ENCODE measurements at places on chromosomes 16 and 17.

DNA sequence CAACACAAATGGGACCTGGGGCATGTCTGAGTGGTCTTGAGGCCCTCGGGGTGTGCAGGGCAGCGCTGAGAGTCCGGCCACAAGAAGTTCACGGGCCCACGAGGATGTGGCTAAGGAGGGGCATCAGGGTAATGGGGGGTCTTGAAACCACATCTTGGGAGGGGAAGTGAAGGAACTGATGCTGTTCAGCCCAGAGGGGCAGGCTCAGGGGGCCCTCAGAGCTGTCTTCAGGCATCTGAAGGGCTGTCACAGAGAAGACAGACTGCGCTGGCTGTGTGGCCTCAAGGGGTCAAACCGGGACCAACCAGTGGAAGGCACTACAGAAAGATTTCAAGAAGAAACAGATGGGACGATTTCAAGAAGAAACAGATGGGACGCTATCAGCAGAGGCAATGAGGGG, 45.1 kb downstream of the ZNF423 start:
- DNase-seq, result no peak

- no peak for DNase-seq
These were observed 364.1 kb downstream of the CPPED1 start for GRCh38 chr16:12439399-12440227.

DNA sequence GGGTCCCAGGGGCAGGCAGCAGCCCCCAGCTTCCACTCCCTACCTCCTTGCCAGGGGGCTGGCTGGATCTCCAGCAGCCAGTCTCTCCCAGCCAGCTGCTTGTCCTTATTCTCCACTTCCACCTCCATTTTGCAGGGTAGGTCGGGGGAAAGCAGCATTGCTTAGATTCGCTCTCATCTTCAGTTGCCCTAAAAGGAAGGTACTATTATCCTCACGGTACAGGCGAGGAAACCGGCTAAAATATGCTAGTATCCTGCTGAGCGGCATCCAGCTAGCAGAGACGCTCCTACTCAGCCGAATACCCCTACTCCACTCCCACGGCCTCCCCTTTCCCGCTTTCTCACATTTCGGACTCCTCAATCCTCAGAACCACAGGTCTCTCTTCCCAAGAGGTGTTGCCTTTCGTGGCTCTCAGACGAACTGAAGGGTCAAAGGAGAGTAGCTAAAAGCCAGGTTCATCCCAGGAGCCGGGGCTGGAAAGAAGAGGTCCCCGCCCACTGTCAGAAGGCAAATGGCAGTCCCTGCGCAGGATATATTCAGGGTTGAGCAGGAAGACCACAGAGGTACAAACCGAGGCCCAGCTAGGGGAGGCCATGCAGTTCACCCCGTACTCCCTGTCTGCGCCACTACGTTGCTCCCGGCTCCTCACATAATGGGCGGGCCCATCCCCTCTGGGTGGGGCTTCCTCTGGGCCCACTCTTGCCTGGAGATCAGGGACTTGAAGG, 1.7 kb upstream of the RAB11FIP4 start:
- no peak for DNase-seq

- peak; percentile 67 for DNase-seq
These were observed 2.0 kb downstream of the KDM6B start for GRCh38 chr17:7835814-7836595.

DNA sequence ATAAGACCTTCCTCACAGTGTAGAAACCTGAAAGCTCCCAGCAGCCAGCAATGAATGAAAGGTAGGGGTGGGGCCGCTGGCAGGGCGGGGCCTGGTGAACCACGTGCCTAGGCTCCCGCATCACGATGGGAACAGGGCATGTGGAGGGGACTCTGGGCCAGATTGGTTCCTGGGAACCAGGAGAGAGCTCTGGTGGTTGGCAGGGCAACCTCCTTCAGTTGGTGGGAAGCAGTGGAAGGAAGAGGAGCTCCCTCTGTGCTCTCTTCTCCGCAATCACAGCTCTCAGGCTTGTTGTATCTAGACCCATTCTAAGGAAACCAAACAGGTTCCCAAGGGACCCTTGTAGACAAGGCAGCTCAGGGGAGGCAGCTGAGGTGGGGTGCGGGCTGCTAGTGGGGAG, 10.5 kb downstream of the GGA2 start:
- DNase-seq, result no peak

- no peak for DNase-seq
These were observed 78.6 kb upstream of the ZNF469 start for GRCh38 chr16:88303890-88304819.

- DNase-seq, result peak; percentile 61
These were observed 46.5 kb upstream of the CPNE2 start for GRCh38 chr16:57045694-57046381.

DNA sequence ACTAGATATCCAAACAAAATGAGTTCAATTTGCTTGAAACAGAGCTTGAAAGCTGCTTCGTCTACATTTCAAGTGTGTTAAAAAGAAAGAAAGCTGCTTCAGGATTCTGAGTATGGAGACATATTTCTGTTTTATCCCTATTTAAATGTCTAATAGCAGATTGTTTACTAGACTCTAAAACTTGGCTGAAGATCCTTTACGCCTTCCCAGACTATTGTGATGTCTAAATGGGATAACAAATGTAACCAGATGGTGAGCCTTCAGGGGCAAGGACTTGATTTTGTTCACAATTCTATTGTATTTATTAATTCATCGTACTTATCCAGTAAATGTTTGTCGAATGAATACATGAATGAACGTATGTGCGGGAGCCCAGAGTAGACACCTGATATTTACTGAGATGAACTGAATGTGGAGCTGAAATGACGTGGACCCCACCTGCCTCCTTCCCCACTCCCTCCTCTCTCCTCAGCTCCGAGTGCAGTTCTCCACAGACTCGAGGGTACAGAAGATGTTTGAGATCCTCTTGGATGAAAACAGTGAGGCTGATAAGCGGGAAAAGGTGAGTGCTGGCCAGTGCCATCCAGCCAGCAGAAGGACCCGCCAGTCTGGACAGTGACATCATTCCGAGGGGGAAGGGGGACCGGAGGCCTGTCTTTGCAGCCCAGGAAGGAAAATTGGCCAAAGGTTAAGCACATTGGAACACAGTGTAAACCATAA, 5.0 kb downstream of the UNC45B start:
- no peak for DNase-seq

DNA sequence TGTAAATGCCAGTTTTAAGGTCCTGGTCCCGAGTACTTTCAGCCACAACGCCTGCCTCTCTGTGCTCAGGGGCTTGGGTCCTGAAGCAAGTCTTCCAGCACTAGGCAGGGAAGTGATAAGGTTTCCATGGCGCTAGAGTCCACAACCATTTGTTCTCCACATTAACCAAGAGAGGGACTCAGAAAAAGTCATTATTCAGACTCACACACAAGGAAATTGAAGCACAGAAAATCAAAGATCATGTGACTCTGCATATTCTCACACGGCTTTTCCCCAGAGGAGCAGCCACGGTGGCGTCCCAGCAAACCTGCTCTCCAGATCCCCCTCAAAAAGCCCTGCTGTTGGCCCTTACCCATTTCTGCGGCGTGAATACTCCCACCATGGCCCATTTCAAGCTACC, 9.7 kb downstream of the ENPP7 start:
- no peak for DNase-seq

DNA sequence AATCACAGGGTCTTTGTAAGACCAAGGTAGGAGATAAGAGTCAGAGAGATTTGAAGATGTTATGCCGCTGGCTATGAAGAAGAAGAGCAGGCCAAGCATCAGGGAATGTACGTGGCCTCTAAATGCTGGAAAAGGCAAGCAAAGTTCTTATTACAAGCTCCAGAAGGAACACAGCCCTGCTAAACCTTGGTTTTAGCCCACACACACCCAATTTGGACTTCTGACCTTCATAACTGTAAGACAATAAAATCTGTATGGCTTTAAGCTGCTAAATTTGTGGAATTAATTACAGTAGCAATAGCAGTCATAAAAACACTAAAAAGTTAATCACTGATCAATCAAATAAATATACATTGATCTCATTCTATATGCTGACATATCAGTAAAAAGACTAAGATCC, 6.0 kb downstream of the TMEM170A start:
- no peak for DNase-seq

GRCh38 chr17:57943645-57944044, 11.6 kb downstream of the CUEDC1 start:
- DNase-seq, result no peak

GRCh38 chr16:51573191-51573590, 422.1 kb upstream of the SALL1 start:
- DNase-seq, result no peak

- DNase-seq, result no peak
These were observed 52.1 kb downstream of the PRKCA start for GRCh38 chr17:66354472-66354871.

- DNase-seq, result no peak
These were observed 41.3 kb upstream of the MNT start for GRCh38 chr17:2442166-2442565.

- no peak for DNase-seq
These were observed 83.9 kb upstream of the CIBAR2 start for GRCh38 chr16:85195900-85196772.

GRCh38 chr17:740240-741017, 8.0 kb downstream of the TLCD3A start:
- no peak for DNase-seq

DNA sequence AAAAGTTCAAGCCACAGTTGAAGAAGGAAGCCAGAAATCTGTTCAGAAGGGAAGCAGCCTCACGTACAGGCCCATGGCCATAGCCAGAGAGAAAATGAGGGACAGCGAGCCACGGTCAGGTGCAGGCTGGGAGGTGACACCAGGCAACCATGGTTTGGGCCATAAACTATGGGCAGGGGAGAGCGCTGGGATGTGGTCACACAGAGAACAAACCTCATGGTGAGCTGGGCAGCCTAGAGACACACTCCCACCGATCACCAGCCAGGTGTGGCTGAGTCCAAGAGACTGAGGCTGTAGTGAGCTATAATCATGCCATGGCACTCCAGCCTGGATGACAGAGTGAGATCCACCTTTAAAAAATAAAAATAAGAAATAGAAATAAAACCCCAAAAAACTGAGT, 76.5 kb downstream of the NETO2 start:
- DNase-seq, result no peak

DNA sequence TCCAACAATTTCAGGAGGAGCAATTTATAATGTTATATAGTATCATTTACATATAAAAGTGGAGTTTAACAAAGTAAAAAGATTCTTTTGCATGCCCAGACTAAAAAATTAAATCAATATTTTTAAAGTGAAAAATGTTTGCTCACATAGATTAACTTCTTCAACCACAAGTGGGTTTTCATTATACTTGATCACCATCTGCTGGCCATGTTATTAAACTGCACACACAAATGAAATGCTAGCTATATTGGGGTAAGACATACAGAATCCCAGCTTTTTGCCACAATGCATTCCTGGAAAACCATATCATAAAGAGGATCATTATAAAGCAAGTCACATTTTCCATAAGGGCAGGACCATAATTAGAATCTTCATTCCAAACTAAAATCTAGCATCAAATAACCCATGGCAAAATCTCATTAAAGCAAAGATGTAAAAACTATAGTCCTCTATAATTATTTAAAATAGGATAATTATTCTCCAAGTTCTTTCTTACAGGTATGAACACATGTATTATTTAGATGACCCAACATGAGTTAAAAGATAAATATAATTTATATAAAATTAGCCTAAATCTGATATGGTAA, 26.3 kb downstream of the CEP112 start:
- no peak for DNase-seq

DNA sequence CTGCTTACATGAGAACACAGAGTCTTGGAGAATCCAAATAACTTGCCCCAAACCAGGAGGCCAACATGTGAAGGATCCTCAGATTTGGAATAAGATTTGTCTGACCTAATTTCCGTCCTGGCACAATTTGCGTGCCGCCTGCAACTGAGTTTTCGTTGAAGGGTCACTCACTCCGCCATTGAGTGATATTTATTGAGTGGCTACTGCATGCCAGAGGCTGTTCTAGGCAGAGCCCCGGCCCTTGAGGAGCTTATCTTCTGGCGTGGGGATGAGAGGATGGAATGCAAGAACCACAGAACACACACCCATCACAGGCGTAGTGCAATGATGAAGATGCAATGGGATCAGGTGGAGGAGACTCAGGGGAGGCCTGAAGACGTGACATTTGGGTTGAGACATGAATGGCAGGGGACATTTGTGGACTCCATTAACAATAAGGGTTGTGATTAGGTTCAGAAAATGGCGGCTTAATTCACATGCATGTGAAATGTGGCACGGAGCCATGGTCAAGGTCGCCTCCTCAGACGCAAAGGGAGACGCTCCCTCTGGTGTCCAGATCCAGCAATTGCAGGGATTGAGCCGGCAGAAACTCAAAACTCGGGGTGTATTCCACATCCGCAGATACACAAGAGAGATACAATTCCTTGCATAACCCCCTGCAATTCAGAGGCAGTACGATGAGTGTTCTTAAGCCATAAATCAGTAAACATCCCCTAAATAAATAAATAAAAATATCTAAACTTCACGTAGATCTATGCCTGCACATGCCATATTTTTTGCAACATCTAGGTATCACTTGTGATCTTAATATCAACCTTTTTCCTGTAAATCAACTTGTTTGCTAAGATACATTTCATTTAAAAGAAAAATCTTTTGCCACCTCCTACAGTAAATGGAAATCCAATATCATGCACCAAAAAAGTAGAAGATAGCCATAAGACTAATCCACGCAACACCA, 57.9 kb upstream of the CACNG4 start:
- peak; percentile 71 for DNase-seq

GRCh38 chr17:77684803-77685798, 273.4 kb upstream of the TNRC6C start:
- DNase-seq, result no peak

- no peak for DNase-seq
These were observed 2.7 kb downstream of the TRPV2 start for GRCh38 chr17:16417896-16418684.

- no peak for DNase-seq
These were observed 575.0 kb downstream of the CDH13 start for GRCh38 chr16:83201748-83202147.

- peak; percentile 87 for DNase-seq
These were observed at the start of gene RILP for GRCh38 chr17:1649844-1650501. TSS of gene RILP (minus strand) at chr17:1649866. CDS start at chr17:1649804, 62 bp downstream.

DNA sequence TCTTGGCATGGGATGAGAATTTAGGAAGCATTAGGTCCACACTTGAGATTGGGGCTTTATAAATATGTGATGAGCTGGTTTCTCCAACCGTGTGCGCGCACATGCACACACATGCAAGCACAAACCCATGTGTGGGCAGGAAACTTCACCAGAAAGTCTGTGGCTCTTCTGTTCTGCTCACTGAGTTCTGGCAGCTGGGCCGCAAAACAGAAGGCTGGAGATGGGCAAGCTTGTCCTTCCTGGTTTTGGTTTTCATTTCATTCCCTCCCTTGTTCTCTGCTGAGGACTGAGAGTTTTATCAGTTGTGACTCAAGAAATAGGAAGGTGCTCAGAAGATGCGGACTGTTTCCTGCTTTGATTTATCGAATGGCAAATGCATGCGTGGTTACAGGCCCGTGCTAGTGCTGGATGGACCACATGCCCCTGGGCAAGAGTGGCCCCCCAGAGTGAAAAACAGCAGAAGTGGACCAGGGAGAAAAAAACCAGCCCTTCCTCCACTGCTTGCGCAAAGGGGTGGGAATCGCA, 14.1 kb downstream of the MAP3K14 start:
- DNase-seq, result no peak

DNA sequence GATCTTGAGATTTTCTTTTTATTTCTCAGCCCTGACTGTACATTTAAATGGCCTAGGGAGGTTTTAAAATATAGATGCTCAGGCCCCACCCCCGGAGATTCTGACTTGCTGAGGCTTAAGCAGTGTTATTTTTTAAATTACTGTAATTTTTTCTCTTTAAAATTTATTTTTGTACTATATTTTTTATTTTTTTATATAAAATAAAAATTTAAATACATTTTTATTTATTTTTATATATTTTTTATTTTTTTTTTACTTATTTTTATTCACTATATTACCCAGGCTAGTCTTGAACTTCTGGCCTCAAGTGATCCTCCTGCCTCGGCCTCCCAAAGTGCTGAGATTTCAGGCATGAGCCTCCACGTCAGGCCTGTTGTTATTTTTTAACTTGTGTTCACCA, 83.3 kb downstream of the KATNIP start:
- DNase-seq, result no peak
